Hematopoietic multipotent progenitor cell treated with erythropoietin and hydrocortisone succinate and interleukin-3 and kit ligand, for 4 days (in vitro differentiated cells): ENCODE measurements at places on chromosomes 12 and 14.

DNA sequence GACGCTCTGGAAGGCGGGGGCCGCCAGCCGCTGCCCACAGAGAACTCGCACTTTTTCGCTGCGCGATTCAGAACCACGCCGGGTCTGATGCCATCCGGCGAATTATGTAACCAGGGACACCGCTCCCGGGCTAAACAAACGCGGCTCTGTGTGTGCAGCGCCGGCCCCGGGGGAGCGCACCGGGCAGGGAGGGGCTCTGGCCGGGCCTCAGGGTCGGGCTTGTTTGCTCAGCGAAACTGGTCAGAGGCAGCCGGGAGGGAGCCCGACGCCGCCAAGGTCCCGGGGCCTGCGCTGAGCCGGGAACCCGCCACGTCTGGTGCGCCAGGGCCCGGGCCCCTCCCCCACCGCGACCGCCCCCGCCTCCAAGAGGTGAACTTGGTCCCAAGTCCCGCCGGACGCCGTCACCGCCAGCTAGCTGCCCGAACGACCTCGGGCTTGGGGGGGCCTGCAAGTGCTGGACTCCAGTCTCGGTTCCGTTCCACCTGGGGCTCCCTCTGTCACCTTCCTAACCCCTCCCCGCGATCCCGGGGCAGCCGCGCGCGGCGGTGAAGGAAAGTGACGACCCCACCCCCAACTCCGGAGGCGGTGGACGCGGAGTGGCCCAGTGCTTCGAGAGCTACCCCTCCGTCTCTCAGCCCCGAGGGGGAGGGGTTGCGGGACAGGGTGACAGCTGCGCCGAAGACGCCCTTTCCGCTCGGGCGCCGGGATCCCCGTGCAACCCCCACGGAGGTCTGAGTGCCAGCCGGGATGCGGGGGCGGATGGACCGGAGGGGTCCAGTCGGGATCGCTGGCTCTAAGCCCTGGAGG lies 848 bp downstream of the CTDSP2 start:
- DNase-seq, result peak; percentile 79

DNA sequence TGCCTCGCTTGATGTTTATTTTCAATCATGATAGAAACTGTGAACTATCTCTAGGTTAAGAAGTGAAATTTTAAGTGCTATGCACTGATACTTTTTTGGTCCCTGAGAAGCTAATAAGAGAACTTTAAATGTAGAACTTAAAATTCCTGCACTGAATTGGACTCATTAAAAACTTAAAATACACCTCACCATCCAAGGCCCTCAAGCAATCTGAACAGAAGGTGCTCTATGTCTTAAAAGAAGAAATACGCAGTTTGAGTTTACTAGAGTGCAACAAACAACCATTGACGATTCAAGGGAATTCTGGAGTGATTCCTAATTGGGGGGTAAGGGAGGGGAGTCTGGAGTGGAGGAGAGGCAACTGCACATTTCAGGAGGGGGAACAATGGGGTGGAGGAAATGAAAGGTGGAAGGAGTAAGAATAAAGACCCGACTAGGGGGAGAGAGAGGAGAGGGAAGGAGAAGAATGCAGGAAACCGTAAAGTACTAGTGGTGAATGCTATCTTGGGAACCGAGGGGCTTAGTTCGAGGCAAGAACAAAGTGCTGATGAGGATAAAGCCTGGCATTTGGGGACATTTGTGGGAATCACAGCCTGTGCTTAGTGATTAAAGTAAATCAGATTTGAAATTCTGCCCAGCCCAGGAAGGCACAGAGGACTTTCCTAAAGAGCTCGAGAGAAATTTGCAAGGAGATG lies 389.7 kb downstream of the AACS start:
- DNase-seq, result no peak

GRCh38 chr12:80551897-80552296 lies 107.9 kb downstream of the PTPRQ start:
- no peak for DNase-seq

DNA sequence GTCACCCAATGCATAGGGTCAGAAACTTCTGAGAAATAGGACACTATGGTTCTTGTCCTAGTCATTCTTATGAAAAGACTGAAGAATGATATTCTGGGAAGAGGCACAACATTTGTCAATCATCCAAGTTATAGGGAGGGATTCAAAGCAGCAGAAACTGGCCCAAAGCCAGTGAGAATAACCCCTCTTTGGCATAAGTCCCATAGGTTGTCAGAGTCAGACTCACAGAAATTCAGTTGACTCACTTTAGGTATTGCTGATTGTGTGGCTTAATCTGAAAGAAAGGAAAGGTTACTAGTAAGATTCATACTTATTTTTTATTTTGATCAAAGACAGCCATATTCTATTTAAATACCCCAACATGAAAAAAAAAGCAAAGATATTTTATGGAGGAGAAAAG lies 151.0 kb downstream of the SRGAP1 start:
- no peak for DNase-seq

DNA sequence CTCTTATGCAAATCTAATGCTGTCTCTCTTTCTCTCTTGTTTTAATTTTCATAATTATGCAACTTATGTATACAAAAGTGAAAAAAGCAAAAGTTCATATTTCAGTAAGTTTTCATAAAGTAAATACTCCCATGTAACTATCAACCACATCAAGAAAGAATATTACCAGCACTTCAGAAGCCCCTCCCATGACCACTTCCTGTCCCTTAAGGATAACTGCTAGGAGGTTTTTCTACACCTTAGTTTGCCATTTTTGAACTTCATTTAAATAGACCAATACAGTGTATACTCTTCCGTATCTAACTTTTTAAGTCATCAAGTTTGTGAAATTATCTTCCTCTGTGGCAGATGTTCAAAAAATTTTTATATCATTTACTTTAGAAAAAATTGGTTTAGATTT lies 547 bp upstream of the OR4K15 start:
- DNase-seq, result peak; percentile 5

- DNase-seq, result peak; percentile 96
Measured at GRCh38 chr12:122064025-122064777, 14.4 kb upstream of the MLXIP start.

DNA sequence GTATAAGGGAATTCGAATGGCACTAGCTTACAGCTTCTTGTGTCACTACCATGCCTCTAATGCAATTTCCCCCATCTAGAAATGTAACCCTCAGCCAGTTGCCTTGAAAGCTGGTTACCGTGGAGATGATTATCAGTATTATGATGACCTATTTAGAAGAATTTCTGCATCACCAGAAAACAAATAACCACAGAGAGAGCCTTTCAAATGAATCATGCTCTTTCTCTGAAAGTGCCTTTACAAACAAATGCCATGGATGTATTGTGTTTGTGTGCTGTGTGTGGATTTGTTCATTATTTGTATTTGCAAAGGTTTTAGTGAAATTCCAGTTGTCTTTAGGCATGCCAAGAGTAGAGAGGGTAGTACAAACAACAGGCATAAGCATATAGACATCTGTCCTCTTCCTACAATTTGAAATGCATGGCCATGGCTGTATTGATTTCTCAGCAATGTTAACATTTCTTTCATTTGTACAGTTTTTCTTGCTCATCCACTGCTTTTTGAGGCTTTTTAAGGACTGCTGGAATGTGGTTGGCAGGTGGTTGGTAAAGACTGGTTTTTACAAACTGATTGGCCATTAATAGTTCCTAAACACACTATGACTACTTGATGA lies 266.5 kb downstream of the PAWR start:
- peak; percentile 5 for DNase-seq

- peak; percentile 44 for DNase-seq
Measured at GRCh38 chr14:74049876-74050495, 30.8 kb downstream of the BBOF1 start.

DNA sequence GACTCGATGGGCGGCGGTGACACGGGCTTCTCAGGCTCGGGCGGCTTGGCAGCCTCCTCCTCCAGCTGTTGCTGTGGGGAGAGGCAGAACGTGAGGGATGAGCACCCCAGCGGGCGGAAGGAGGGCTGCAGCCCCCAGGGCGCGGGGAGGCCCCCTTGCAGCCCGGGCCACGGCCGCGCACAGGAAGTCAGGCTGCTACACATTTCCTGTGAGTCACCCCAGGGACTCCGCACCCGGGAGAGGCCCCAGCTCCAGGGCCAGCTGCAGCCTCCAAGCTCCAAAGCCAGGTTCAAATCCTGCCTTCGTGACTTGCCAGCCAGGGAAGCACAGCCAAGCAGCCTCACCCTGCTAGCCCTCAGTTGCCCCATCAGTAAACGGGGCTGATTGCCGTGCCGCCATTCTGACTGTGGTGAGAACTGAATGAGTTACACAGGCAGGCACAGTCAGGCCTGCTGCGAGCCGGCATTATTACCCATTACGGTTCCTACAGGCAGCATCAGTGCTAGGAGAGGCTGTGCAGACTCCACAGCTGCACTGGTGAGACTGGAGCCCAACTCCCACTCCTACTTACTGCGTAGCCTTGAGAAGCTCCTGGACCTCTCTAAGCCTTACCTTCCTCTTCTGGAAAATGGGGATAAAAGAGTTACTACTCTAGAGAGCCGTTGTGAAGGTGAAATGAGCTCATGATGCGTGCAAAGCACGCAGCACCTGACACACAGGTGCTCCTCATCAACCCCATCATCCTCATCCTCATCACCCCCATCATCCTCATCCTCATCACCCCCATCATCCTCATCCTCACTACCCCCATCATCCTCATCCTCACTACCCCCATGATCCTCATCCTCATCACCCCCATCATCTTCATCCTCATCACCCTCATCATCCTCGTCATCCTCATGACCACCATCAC lies 100.9 kb downstream of the NCOR2 start:
- peak; percentile 95 for DNase-seq

DNA sequence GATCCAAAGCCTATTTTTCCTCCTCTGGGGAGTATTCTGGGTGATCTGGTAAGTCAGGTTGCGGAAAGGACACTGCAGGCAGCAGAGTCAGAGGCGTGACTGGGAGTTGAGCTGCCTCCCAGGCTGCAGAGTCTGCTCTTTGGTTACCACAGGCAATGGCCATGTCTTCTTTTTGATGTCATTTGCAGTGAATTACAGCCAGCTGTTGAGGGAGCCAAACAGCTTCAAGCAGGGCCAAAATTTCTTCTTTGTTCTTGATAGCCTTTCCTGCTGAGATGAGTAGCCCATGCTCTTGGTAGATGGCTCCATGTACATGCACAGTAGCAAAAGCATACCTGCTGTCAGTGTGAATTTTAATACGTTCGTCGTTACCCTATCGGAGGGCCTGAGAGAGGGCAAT lies 116.6 kb upstream of the PZP start:
- no peak for DNase-seq

DNA sequence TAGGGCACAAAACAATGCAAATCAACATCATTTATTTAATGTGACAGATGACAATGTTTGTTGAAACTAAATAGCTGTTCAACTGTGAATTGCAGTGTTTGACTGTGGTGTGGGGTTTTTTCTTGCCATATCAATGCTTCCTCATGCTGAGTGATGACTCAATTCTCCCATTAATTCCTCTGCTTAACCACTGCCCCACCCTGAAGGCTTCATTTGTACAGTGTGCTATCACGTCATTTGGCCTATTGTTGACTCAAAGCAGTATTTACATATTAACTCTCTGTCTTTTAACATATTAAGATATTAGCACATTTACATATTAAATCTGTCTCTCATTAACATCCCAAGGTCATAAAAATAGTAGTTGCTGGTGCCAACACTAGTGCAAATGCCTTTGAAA lies 164.8 kb upstream of the NRXN3 start:
- DNase-seq, result peak; percentile 91

DNA sequence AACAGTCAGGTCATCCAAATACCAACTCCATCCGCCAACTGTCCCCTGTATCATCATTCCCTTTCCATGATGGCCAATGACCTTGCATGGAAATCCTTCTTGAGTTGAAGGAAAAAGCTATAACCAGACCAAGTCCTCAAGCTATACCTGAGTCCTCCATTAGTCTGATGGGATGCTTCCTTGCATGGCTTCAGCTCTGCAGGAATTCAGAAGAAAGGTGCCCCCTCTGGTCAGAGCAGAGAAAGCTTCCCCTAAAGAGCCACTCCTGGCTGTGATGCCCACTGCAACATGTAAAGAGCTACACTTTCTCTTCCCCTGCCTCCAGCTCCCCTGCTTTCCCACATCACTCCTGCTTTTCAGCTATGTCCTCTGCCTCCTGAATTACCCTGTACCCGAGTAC lies 43.1 kb upstream of the FKBP4 start:
- DNase-seq, result peak; percentile 35

DNA sequence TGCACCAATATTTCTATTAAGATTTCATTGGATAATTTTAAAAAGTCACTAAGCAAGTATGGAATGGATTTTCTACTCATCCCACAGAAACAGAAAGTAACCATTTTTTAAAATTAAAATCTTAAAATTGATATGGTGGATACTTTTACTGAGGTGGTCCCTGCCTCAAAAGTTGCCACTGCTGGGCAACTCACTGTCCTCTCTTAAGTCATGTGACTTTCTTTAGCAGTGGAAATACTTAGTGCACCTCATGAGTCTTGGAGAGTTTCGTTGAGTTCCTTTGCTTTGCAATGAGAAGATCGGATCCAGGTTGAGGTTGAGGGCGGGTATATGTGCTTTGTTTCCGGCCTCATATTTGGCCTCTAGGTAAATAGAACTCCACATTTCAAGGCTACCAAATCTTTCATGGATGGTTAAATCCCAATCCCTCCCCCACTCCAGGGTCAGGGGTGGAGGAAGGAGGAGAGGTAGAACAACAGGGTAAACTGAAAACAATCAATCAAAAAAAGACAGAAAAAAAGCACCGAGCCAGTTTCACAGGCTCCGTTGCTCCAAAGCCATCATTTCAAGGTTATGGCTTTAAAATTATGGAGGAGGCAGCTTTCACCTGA lies 39.5 kb upstream of the DUSP6 start:
- no peak for DNase-seq

DNA sequence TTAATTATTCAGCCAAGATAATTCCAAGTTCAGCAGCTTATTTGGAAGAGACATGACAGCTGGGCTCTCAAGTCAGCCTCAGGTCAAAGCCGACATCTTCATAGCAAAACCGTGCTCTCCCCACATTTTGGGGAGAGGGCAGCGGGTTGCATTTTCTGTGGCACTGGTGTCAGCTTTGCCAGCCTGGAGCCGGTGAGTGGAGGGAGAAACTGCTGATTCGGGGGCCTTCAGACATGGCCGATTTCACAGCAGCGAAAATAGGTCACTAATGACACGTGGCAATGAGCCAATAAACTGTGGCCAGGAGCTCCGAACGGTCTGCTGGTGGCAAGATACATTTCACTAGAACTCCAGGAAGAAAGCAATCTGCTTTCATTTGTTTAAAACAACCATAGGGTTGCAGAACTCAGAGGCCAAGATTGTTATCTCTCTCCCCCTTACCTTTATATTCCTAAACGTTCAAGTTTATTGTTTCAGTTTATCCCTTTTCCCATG lies 173.2 kb downstream of the CAND1 start:
- DNase-seq, result peak; percentile 29
